Stimulated activated CD4-positive, alpha-beta T cell treated with anti-CD3 and anti-CD28 coated beads, Interleukin-1b, Interleukin-23, amount 100 ng/mL, for 1 hour (primary cell): ENCODE measurements at places on chromosomes 7 and 10.

- DNase-seq = no peak
Observed at GRCh38 chr7:107480932-107481331, 11.1 kb downstream of the GPR22 start.

- DNase-seq = no peak
Observed at GRCh38 chr10:110355922-110356627, 51.4 kb upstream of the SMNDC1 start.

DNA sequence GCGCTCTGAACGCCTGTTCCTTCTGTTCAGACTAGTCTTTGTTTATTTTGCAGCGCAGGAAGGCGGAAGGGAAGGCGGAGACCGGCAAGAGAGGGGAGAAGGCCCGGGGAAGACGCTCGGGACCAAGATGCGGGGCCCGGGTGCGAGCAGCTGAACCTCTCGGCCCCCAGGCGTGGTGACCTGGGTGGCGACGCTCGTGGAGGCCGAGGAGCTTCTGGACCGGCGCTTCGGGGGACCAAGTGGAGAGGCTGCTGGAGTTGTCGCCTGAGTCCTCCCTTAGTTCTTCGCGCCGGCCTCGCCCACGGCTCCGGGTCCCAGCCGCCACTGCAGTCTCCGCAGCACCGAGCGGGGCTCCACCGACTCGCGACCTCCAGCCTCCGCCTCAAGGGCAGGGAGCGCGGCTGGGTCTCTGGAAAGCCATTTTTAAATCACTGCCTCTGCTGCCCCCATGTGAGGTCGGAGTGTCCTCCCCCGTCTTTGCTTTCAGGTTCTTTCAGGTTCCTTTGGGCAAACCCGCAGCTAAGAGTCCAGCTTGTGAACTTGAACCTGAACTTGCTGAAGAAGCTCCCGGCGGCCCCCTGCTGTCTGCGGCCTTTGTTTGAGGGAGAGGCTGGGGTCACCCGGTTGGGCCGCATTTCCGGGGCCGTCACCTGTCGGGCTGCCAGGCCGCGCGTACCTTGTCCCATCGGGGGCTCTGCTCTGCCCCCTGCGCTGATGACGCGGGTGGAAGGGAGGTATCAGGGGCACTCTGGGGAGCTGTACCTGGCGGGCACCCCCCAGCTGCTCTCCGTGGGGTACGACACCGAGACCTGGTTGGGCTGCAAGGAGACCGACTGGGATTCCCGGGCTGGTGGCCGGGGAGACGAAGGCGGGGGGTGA is 136.0 kb downstream of the KIF20B start:
- DNase-seq = no peak

GRCh38 chr7:49774459-49775064 is 1.1 kb downstream of the VWC2 start:
- DNase-seq = no peak

- no peak for DNase-seq
Observed at GRCh38 chr7:138556771-138557484, 96.9 kb downstream of the TRIM24 start.

GRCh38 chr10:7173948-7174347 is 236.9 kb downstream of the SFMBT2 start:
- no peak for DNase-seq

GRCh38 chr10:26977635-26978034 is 116.9 kb upstream of the ABI1 start:
- DNase-seq = no peak

GRCh38 chr7:26370011-26370410 is 78.3 kb downstream of the SNX10 start:
- DNase-seq = no peak

DNA sequence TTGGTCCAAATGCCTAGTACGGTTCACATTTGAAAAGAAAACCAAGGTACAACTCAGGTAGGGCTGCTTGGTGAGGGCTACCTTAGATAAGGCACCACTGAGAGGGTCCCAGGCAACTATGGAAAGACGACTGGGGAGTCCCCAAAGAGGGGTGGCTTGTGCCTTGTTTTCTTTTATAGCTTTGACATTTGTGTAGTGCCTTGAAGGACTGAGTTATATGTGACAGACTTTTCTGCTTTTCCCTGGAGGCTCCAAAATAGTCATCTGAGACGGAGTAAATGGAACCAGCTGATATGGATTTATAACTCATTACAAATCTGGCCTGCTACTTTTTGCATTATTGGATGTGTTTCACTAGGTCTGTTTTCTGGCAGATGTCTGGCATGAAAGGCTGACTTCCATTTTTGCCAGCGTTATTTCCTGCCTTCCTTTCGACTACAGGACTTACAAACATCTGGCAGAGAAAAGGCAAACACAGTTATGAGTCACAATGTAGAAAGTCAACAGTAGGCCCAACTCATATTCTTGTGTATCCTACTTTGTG is 88.2 kb upstream of the IMMP2L start:
- no peak for DNase-seq

DNA sequence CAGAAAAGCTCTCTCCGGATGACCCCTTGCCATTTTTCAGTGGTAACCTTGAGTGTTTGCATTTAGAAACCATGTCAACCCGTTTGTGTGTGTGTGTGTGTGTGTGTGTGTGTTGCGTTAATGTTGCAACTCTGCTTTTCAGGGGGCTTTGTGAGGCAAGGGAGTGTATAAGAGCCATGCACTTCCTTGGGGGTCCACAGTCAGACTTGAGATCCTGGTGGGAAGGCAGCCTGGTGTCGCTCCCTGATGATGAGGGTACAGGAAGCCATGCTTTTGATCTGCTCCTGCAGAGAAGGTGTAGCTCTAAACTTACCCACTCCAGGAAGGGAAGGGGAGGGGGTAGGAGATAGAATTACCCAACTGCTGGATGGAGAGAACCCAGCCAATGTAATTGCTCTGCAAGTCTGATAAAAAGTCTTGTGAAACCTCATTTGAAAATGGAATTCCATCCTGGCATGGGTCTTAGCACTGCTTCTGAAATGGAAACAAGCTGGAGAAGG is 10.7 kb downstream of the GRK5 start:
- no peak for DNase-seq

DNA sequence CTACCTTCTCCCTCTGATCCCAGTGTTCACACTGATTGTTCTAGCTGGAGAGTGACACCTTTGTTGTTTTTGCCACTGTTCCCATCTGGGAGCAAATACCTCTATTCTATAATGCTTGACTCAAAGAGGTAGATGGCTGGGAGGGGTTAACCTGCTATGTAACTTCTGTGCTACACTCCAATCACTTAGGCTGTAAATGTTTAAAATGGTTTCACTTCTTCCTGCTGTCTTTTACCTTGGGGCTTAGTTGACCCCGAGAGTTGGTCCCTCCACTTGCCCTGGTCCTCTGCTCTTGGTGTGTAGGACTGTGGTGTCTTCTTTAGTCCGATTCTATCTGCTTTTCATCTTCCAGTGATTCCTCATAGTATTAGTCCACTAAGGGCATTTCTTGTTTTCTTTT is 22.3 kb downstream of the KLHDC10 start:
- DNase-seq = no peak

DNA sequence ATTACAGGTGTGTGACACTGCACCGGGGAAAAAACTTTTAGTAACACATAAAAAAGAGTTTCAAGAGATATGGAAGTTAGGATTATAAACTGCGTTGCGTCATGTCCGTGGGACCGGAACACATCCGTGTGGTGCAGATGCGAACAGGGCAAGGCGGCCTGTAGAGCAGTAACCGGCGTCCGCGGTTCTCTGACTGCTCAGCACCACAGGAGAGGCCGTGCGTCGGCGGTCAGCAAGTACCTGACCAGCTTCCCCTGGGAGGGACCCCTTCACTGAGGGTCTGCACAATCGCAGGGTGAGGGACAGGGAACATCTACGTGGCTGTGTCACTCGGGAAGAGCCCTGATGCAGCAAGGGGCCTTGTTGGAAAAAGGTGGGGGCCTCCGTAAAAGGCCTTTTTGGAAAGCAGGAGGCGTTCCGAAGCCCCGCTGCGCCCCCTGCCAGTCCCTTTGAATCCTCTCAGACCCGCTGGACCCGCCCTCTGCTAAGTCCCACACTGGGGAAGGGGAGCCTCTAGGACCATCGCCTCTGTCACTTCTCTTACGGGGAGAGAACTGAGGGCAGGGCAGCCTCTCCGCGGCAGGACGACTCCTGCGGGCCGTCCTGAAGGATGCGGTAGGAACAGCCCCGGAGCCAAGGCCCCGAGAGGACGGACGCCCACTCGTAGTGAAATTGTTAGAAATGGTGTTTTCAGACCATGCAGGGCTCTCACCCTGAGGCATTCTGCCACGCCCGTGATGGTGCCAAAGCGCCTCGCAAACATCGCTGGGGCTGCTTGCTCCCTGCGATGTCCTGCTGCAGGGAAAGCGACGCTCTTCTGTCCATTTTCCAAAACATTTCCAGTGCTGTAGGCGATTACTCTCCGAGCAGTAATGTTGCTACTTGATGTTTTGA is 771.6 kb upstream of the COBL start:
- no peak for DNase-seq

DNA sequence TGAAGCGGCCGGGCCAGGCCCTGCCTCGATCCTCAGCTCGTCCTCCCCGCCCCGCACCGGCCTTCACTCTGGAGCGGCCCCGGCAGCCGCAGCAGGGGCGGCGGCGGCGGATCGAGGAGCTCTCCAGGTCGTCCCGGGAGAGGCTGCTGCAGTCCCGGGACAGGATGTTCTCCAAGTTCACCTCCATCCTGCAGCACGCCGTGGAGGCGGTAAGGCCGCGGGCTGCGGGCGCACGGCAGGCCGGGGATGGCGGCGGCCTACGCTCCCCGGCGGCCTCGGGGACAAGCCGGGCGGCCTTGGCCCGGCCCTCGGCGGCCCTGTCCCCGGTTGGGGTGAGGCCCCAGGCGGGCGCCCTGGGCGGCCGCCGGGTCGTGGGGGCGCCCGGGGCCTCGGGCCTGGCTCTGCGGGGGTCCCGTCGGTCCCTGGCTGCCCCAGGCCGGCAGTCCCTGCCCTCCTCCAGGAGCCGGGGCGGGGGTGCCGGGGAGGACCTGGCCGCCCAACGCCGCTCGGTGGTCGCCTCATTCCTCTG is 399 bp downstream of the FHIP2A start:
- no peak for DNase-seq

DNA sequence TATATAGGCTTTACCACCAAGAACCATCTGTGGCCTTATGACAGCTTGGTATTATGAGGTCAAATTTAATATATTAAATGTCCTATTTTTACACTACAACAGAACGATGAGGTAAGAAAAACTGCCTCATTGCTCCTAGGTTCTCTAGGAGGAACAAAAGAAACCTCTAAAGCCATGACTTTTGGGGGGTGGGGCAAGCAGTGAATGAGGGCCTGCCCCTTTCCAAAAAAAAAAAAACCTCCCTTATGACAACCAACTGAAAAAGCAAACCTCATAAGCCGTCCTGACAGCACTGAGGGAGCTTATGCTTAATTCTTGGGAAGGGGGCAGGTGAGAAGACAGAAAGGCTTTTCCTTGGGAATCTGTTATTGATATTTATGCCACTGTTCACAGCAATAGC is 116.6 kb downstream of the KMT2E start:
- DNase-seq = no peak

GRCh38 chr7:100130608-100131453 is 4.1 kb downstream of the MBLAC1 start:
- DNase-seq = peak; percentile 72

GRCh38 chr7:153012203-153012602 is 252.7 kb downstream of the ACTR3B start:
- no peak for DNase-seq

DNA sequence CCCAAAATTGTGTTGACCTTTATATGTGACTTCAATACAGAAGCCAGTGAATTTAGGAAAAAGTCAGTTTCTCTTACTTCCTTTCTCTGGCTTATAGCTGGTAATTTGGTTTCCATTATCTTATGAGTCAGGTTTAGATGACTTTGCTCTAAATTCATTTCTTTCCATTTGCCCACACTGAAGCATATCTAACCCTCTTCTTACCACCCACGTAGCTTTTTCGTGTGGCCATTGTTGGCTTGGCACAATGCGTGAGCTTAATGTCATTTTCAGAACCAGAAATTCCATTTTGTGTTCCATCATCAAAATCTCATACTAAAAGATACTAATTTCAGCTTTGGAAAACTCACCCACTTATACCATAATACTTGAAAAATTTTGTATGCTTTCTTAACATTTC is 271.2 kb downstream of the INHBA start:
- DNase-seq = no peak

- no peak for DNase-seq
Observed at GRCh38 chr10:34010891-34011290, 676.4 kb upstream of the NRP1 start.

DNA sequence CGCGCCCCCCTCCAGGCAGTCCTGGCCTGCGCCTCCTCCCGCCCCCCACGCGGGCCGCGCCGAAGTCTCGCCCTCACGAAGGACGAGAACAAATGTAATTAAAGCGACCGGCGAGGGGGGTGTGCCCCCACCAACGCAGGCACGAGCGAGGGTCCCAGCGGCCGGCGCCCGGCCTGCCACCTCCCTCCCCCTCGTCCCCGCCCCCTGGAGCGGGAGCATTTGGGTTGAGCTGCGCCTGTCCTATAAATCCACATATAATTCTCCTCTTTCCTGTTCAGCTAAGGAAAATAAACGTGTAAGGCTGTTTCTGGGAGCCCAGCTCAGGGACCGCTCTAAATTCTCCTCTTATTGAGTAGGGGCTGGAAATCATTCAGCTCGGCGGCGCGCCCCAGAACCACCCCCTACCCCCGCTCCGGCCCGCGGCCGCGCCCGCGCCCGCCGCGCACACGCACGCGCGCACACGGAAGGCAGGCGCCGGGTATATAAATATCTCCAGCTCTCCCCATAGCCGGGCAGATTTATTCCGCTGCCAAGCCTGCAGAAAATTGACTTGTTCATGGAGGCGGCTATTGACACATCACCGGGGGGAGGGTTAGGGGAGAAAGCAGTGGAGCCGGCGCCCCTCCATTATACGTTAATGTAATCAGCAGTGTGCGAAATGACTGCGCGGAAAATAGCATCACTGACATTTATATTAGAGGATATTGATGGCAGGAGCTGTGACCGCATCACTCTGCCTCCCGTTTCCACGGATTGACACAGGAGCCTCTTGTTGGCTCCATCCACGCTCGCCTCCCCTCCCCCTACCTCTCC is 61.6 kb upstream of the BTRC start:
- DNase-seq = no peak

- DNase-seq = no peak
Observed at GRCh38 chr10:114603948-114604347, 54.1 kb downstream of the ABLIM1 start.

- DNase-seq = no peak
Observed at GRCh38 chr7:134502463-134503371, 24.6 kb upstream of the AKR1B10 start.

DNA sequence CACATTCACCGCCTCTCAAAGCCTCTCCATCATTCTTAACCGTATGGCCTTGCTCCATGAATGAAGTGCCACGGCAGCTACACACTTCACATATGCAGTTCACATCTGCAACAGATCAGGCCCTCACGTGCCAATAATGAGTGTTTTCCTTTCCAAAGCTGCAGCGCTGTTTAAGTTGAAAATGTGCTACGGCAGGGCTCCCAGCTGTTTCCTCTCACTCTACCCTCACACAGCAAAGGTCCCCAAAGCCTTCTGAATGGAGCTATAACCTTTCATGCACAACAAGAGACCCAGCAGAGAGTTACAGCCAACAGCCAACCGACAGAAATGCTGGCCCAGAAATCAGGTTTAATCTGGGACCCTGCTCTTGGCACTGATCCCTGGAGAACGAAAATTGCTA is 236.1 kb downstream of the ELMO1 start:
- no peak for DNase-seq
